ENCODE measurements at places on chromosomes 7 and 10. TPM values are rescaled to one million over a fixed set of nuclear protein-coding genes. Genes with fewer than 3 reads are reported as not detected.

NAT16 gene
- total RNA-seq = not detected

UNC5B gene
- not detected for total RNA-seq

- DNase-seq = no peak
- no peak overlapping the region for H3K4me3 ChIP-seq
- H3K27me3 ChIP-seq = peaks cover 16% of the 10 kb centered on the region
- H3K4me1 ChIP-seq = peaks cover 5% of the 10 kb centered on the region
- no peak overlapping the region for H3K27ac ChIP-seq
Observed at GRCh38 chr7:17681965-17682364, 258.3 kb downstream of the SNX13 start.

EPDR1 gene
- 0.29 TPM for total RNA-seq

GRCh38 chr10:35306852-35307251, 29.5 kb upstream of the CCNY start:
- peaks cover 4% of the 10 kb centered on the region for H3K4me1 ChIP-seq
- H3K4me3 ChIP-seq = no peak overlapping the region

PTCD1 gene
- 3.8 TPM for total RNA-seq
